ENCODE measurements at places on chromosomes 5 and 9. TPM values are rescaled to one million over a fixed set of nuclear protein-coding genes. Genes with fewer than 3 reads are reported as not detected.

Gene HMMR
- total RNA-seq = 60.4 TPM

Gene IL17B
- total RNA-seq = not detected

Gene CMYA5
- total RNA-seq = 0.59 TPM

Gene CDC20B
- total RNA-seq = not detected

Gene MOCS2
- 41.6 TPM for total RNA-seq

Gene ADAMTS12
- 28.7 TPM for total RNA-seq

Gene ENTPD2
- not detected for total RNA-seq

Gene S1PR3
- total RNA-seq = 92.2 TPM

Gene TMEM174
- not detected for total RNA-seq

Gene CDH9
- not detected for total RNA-seq

Gene ZNF300
- total RNA-seq = 6.3 TPM

Gene ACTBL2
- total RNA-seq = not detected

Gene NDOR1
- 8.4 TPM for total RNA-seq

Gene SLC1A3
- total RNA-seq = 10.3 TPM

Gene SMIM33
- total RNA-seq = not detected

Gene PCDHGA6
- total RNA-seq = 2.2 TPM

Gene ANKRD34B
- total RNA-seq = not detected

Gene NIM1K
- total RNA-seq = 4.0 TPM

Gene GRIA1
- under 0.01 TPM for total RNA-seq

Gene TAF11L5
- not detected for total RNA-seq

Gene HBEGF
- 0.73 TPM for total RNA-seq

Gene C8G
- total RNA-seq = not detected

Gene EPB41L4B
- under 0.01 TPM for total RNA-seq

Gene GOLPH3
- total RNA-seq = 64.3 TPM

Gene TLR4
- 8.8 TPM for total RNA-seq

Gene RNF208
- total RNA-seq = not detected

Gene B4GALT1
- total RNA-seq = 15.4 TPM

Gene F2RL2
- total RNA-seq = 0.78 TPM

Gene SET
- total RNA-seq = 321 TPM

Gene CDH10
- under 0.01 TPM for total RNA-seq

Gene LECT2
- total RNA-seq = not detected

Gene MOB3B
- total RNA-seq = under 0.01 TPM

Gene ESM1
- total RNA-seq = 6.1 TPM

Gene SOHLH1
- total RNA-seq = not detected

Gene GTF2H2C
- total RNA-seq = 55.5 TPM

Gene MARCOL
- not detected for total RNA-seq

Gene DMRT3
- not detected for total RNA-seq

Gene SLC45A2
- 0.20 TPM for total RNA-seq

Gene TOR4A
- total RNA-seq = 16.0 TPM

Gene MTAP
- total RNA-seq = 56.9 TPM

Gene IFNB1
- total RNA-seq = not detected

Gene PDLIM4
- total RNA-seq = 62.1 TPM

Gene GABRA1
- not detected for total RNA-seq

Gene PCDHGA7
- total RNA-seq = 1.8 TPM

Gene ANKDD1B
- 0.37 TPM for total RNA-seq

Gene NR4A3
- total RNA-seq = 0.37 TPM

Gene SLC34A1
- not detected for total RNA-seq

Gene KIF4B
- not detected for total RNA-seq

Gene ZDHHC11B
- total RNA-seq = not detected
